Right lobe of liver (tissue), 6 donors: ENCODE measurements at places on chromosomes 1 and 21.

GRCh38 chr1:62493656-62494055 lies 56.8 kb downstream of the USP1 start:
- H3K36me3 ChIP-seq = no peaks in the 10 kb centered on the region
- H3K4me3 ChIP-seq = no peak overlapping the region
- DNase-seq = no peak
- no peak overlapping the region for H3K27ac ChIP-seq
- H3K27me3 ChIP-seq = no peaks in the 10 kb centered on the region

GRCh38 chr1:202750024-202750423 lies 39.8 kb upstream of the SYT2 start:
- no peaks in the 10 kb centered on the region for H3K4me1 ChIP-seq
- DNase-seq = no peak
- no peaks in the 10 kb centered on the region for H3K27me3 ChIP-seq

DNA sequence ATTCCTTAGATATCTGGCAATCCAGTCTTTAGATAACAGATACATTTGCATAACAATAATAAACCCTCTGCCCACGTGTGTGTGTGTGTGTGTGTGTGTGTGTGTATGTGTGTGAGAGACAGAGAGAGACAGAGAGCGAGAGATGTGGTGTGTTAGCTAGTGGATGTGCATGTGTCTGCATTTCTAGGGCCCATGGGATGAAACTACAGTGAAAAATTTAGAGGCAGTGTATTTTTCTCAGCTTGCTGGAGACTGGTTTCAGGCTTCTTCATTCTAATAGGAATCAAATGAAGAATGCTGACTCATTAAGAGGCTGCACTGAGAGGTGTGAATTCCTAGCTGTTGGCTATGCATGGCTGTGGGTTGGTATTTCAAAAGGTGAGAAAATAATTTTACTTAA lies 303.2 kb downstream of the LMX1A start:
- H3K4me1 ChIP-seq = no peaks in the 10 kb centered on the region
- DNase-seq = no peak
- no peaks in the 10 kb centered on the region for H3K27me3 ChIP-seq
- no peak overlapping the region for H3K4me3 ChIP-seq
- H3K36me3 ChIP-seq = no peaks in the 10 kb centered on the region

DNA sequence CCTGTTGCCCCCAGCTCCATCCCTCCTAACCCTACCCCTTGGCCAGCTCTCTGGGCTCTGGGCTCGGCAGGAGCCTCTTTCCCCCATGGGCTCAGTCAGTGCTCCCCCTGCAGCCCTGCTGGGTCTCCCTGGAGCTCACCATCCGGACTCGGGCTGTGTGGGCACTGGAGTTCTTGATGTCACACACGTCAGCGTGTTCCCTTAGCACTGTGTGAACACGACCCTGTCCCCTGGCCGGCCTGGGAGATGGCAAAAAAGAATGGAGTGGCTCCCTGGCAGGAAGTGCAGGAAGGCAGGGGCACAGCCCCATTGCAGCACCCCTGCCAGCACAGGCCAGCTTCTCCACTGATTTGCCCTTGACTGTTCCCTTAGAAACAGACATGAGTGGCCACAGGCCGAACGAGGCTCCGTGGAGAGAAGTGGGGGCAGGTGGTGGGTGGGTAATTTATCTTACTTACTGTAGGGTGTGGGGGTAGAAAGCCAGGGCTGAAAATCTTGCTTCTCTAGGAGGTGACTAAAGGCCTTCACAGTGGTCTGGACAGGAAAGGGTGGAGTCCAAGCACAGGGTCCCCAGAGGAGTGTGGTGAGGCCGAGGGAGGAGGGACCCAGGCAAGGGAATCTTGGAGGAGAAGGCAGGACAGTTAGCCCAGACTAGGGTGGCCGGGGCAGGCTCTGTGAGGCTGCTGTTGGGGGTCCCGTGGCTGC lies 381.7 kb upstream of the VAMP3 start:
- no peaks in the 10 kb centered on the region for H3K36me3 ChIP-seq
- no peak overlapping the region for H3K27ac ChIP-seq
- no peaks in the 10 kb centered on the region for H3K27me3 ChIP-seq
- H3K4me1 ChIP-seq = no peaks in the 10 kb centered on the region
- H3K4me3 ChIP-seq = no peak overlapping the region

DNA sequence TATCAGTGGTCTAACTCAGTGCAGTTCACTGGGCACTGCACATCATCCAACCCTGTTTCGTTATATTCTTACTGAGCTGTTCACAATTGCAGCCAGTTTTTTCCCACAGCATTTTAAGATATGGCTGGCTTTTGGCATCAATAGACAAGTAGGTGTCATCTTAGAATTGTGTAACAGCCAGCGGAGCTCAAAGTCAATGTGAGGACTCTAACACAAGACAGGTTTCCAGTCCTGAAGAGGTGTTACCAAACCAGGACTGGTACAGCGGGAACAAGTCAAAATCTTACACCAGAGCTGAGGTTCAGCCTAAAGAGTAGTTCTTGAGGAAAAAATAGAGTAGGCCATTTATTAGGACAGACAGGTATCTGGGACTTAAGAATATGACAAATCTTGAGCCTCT lies 313.3 kb downstream of the SEC16B start:
- H3K4me1 ChIP-seq = peaks cover 10% of the 10 kb centered on the region
- no peaks in the 10 kb centered on the region for H3K36me3 ChIP-seq
- no peaks in the 10 kb centered on the region for H3K27me3 ChIP-seq
- no peak overlapping the region for H3K27ac ChIP-seq
- H3K4me3 ChIP-seq = no peak overlapping the region

GRCh38 chr21:42841156-42841915 lies 38.0 kb downstream of the WDR4 start:
- H3K27me3 ChIP-seq = no peaks in the 10 kb centered on the region
- peak; percentile 45 for DNase-seq
- peaks cover 2% of the 10 kb centered on the region for H3K36me3 ChIP-seq
- no peak overlapping the region for H3K27ac ChIP-seq
- peaks cover 30% of the 10 kb centered on the region for H3K4me1 ChIP-seq

DNA sequence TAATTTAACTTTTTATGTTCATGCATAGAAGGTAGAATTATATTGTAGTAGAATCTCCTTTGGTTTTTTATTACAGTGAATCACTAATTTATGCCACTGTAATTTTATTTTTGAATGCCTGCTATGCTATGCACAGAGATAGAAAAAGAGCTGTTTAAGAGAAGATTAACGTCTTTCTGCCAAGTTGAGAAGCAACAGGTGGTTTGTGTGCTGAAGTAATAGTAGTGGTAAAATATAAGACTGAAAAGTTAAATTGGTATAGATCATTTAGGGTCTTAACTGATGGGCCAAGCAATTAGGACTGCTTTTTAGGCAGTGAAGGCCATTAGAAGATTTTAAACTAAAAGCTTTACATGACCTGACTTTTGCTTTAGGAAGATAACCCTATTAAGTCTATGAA lies 115.1 kb downstream of the SYT14 start:
- no peak for DNase-seq
- H3K27ac ChIP-seq = no peak overlapping the region
- H3K27me3 ChIP-seq = no peaks in the 10 kb centered on the region

GRCh38 chr1:16905110-16905867 lies 9.5 kb downstream of the RNU1-2 start:
- H3K27me3 ChIP-seq = no peaks in the 10 kb centered on the region
- no peak for DNase-seq
- H3K4me1 ChIP-seq = no peaks in the 10 kb centered on the region
- peak overlapping the region; percentile 49 for H3K4me3 ChIP-seq

DNA sequence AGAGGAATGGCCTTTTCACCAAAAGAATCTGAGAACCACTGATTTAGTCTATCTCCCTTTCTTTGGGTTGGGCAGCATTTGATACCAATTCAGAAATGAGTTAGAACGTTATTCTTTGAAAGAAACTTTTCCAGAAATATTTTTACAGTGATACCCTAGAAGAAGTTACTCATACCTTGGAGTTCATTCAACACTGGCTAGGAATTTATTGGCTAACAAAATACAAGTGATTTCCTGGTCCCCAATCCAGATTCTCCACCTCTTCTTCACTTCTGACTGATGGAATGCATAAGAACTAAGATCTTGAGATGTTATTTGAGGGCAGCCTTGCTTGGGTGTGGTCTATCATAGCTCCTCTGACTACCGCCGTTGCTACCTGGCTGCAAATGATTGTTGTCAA lies 9.4 kb downstream of the C1orf162 start:
- DNase-seq = no peak
- H3K4me1 ChIP-seq = no peaks in the 10 kb centered on the region
- no peak overlapping the region for H3K27ac ChIP-seq
- H3K36me3 ChIP-seq = no peaks in the 10 kb centered on the region
- no peaks in the 10 kb centered on the region for H3K27me3 ChIP-seq
- H3K4me3 ChIP-seq = no peak overlapping the region

- H3K27ac ChIP-seq = no peak overlapping the region
- H3K4me1 ChIP-seq = no peaks in the 10 kb centered on the region
- no peak overlapping the region for H3K4me3 ChIP-seq
- no peak for DNase-seq
- no peaks in the 10 kb centered on the region for H3K36me3 ChIP-seq
Observed at GRCh38 chr1:226649780-226650179, 89.3 kb downstream of the ITPKB start.

GRCh38 chr1:10663678-10664035 lies 132.8 kb downstream of the CASZ1 start:
- no peaks in the 10 kb centered on the region for H3K27me3 ChIP-seq
- H3K36me3 ChIP-seq = no peaks in the 10 kb centered on the region
- DNase-seq = peak; percentile 89
- no peak overlapping the region for H3K4me3 ChIP-seq
- peak overlapping the region; percentile 17 for H3K27ac ChIP-seq

DNA sequence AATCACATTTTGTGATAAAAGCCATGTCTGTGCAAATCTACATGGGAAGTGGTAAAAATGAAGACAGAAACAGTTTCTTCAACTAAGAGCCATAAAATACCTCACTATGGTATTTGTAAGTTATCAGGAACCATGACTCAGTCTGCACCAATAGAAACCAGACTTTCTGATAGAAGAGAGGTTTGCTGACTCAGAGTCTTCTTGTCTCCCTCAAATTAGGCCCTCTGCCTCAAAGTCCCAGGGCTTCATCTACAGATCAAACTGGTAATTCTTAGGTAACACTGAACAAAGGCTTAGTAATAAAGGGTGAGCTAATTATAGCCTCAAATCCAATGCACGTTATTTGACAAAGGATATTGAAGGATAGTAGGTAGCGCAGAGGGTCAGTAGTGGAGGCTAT lies 30.9 kb upstream of the SSX2IP start:
- no peaks in the 10 kb centered on the region for H3K4me1 ChIP-seq
- H3K27me3 ChIP-seq = no peaks in the 10 kb centered on the region
- H3K36me3 ChIP-seq = no peaks in the 10 kb centered on the region
- DNase-seq = no peak
- H3K27ac ChIP-seq = no peak overlapping the region
- no peak overlapping the region for H3K4me3 ChIP-seq

GRCh38 chr1:21260405-21261125 lies 29.7 kb downstream of the ECE1 start:
- H3K4me1 ChIP-seq = no peaks in the 10 kb centered on the region
- H3K27ac ChIP-seq = no peak overlapping the region
- H3K36me3 ChIP-seq = no peaks in the 10 kb centered on the region
- H3K4me3 ChIP-seq = no peak overlapping the region

DNA sequence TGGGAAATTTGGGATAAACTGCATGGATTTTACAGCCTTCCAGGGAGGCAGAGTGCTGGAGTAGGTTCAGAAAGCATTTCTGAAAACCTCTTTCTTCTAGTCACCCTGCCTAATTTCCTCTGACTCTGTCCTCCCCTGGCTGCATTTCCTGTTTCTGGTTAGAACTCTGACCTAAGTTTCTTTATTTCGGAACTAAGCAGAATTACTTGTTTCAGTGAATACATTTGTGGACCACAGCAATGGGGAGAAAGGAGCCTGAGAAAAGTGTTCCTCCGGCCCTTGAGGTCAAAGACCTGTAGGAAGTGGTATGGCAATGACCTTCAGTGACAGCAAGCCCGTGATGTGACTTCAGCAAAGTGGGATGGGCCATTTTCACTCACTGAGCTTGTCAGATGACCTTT lies 173.4 kb upstream of the RUNX1 start:
- DNase-seq = no peak
- no peaks in the 10 kb centered on the region for H3K27me3 ChIP-seq
- H3K4me3 ChIP-seq = no peak overlapping the region
- no peaks in the 10 kb centered on the region for H3K36me3 ChIP-seq
- H3K27ac ChIP-seq = no peak overlapping the region

DNA sequence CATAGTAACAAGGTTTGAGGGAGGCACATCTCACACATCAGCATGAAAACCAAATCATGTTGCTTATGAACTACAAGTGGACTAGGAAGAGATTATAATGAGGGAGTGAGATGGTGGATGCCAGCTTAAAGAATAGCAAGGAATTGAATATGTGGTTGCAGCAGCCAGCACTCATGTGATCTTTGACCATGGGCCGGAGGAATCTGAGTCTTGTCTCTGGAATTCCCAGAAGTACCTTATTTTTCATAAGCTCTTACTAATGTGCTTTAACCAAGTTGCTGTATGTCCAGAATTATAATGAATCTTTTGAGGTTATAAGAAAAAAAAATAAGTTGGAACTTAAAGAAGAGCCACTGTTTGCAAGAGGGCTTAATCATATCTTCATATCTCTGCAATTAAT lies 97.0 kb downstream of the DISP1 start:
- DNase-seq = no peak
- no peak overlapping the region for H3K4me3 ChIP-seq
- no peaks in the 10 kb centered on the region for H3K4me1 ChIP-seq

- H3K36me3 ChIP-seq = peaks cover 86% of the 10 kb centered on the region
- H3K27ac ChIP-seq = peak overlapping the region; percentile 17
- no peaks in the 10 kb centered on the region for H3K4me1 ChIP-seq
Observed at GRCh38 chr1:207808322-207808705, 56.5 kb downstream of the CD46 start.

DNA sequence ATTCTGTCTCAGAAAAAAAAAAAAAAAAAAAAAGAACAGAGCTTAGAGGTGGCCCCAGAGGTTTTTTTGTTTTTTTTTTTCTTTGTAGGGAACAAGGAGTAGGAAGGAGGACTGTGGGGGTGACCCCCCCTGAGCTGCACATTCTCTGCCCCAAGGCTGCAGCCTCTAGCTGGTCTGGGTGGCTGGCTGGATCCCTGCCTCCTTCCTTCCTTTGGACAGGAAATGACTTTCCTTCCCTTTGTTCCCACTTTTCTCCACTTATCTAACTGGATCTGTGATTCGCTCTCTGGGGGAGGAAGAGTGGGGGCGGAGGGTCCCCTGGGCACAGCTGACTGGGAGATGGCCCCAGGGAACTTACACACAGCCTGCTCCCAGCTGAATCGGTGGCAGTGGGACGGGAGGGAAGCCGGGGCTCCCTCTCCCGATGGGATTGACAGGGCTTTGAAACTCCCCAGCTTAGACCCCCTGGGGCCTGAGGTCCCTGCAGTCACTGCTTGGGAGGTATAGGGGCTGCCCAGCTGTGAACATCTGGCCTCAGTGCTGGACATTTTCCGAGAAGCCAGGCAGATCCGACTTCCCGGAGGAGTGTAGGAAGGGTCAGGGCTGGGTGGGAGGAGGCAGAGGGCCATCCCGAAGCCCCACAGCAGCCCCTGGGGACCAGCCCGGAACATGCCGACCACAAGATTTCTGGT lies 2.1 kb downstream of the FBLIM1 start:
- no peaks in the 10 kb centered on the region for H3K27me3 ChIP-seq
